ENCODE measurements at places on chromosomes 12 and 14.
A peak's percentile ranks its signal among the peaks of the same experiment; 100 is the strongest.

DNA sequence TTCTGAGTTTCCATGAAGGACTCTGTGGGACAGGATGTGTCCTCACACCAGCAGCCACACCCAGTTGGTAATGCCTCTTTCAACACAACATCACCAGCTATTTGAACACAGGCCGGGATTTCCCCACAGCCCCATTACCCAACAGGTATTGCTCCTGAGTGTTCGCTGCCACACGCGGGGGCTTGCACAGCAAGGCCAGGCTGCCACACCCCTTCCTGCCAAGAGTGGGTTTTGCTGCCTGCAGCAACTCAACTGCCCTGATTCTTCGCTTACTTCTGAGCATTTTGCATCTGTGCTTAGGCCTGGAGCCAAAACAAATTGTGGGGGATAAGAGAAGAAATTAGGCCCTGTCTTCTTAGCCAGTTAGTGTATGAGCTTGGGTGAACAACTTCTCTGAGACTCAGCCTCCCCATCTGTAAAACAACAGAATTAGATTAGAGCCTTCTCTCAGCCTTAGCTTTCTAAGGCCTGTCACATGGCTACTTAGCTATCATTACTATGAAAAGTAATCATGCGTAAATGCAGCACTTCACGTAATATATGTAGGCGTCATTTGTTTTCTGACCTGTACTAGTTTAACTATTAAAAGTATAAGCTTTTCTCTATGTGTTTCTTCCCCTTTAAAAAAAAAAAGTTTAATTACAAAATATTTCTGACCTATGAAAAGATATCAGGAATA, 20.0 kb downstream of the CKAP4 start:
- DNase-seq, result no peak

DNA sequence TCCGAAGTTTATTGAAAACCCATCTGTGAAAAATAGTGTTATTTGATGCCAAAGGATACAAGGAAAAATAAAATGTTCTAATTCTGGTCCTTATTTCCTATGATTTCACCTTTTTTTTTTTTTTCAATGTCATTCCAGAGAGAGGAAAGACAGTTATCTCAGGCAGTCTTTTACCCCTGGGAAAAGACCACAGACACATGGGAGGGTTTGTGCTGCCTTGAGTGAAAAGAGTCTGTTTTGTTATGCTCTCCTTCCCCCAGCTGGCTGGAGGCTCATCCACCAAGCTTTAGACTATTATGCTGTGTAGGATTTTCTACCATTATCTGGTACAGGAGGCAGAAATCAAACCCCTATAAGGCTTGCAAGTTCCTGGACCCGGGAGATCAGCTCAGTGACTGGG, 151.8 kb downstream of the CRADD start:
- DNase-seq, result no peak

DNA sequence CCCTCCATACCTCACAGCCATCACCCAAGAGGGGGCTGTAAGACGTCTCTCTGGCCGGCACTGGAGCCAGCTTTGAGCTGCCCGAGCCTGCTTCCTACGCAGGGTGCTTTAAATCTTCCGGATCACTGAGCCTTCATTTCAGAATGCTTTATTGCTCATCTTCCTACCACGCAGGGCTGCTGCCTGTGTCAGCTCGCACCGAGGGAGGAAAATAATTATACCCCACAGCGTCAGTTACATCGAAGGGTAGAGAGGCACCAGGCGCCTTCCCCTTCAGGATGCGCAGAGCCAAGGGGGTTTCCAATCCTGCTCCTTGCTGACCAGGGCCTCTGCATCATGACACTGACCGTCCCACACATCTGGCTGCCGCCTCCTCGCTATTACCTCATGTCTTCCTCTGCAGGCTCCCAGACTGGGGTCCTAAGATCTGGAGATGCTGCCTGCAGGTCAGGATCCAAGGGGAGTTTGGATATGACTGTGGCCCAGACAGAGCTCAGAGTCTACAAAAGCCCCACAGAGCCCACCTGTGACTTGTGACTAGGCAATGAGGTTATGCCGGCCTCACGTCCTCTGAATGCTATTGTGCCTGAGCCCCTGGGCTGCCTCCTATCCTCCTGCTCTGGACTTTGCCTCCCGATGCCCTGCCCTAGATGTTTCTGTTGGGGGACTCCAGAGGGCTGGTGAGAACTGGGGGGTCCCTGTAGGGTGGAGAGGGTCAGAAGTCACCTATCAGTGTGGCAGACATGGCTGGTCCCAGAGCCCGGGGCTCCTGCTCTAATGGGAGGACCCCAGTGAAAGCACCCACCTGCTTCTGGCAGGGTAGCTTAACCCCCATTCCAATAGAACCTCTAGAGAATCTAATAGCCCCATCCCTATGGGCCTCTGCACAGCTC, 220.3 kb upstream of the RTL1 start:
- no peak for DNase-seq

- DNase-seq, result no peak
Measured at GRCh38 chr14:73324533-73324932, 87.2 kb downstream of the PAPLN start.

- no peak for DNase-seq
Measured at GRCh38 chr14:39548358-39548757, 116.1 kb upstream of the FBXO33 start.

DNA sequence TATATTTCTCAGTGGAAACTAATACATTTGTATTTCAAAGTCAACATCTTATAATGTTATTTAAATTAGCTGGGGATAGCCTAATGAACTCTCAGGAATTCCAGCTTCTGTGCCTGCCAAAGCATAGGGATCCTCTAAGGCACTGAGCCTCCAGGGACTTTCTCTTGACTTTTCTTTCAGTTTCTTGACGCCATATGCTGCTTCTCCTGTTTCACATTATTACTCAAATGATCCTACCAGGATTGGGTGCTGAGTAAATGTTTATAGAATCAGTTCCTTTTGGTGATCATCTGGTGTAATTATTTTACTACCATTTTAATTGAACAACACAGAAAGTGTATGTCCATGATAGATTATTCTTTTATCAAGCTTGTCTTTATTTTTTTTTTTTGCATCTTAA, 7.9 kb downstream of the METTL25 start:
- DNase-seq, result peak; percentile 12

All from AG08395 (cell line).